ENCODE measurements at places on chromosomes 4 and X.

GRCh38 chrX:110026099-110026844 is 23.4 kb downstream of the TMEM164 start:
- H3K4me3 ChIP-seq = no peak overlapping the region
- H3K36me3 ChIP-seq = no peaks in the 10 kb centered on the region
- H3K27me3 ChIP-seq = no peaks in the 10 kb centered on the region
- no peak overlapping the region for H3K27ac ChIP-seq

GRCh38 chr4:102641793-102642192 is 119.0 kb downstream of the MANBA start:
- no peak for DNase-seq
- H3K27ac ChIP-seq = no peak overlapping the region
- H3K36me3 ChIP-seq = peaks cover 8% of the 10 kb centered on the region
- no peaks in the 10 kb centered on the region for H3K27me3 ChIP-seq

GRCh38 chr4:127103681-127104115 is 529.1 kb upstream of the INTU start:
- no peak overlapping the region for H3K4me3 ChIP-seq
- no peaks in the 10 kb centered on the region for H3K27me3 ChIP-seq
- no peaks in the 10 kb centered on the region for H3K4me1 ChIP-seq
- DNase-seq = no peak
- no peak overlapping the region for H3K27ac ChIP-seq
- H3K36me3 ChIP-seq = no peaks in the 10 kb centered on the region

GRCh38 chr4:12293906-12294525 is 865.3 kb upstream of the HS3ST1 start:
- no peak overlapping the region for H3K27ac ChIP-seq
- DNase-seq = no peak
- H3K36me3 ChIP-seq = no peaks in the 10 kb centered on the region
- H3K4me3 ChIP-seq = no peak overlapping the region
- H3K27me3 ChIP-seq = no peaks in the 10 kb centered on the region

- no peaks in the 10 kb centered on the region for H3K4me1 ChIP-seq
- H3K4me3 ChIP-seq = no peak overlapping the region
- DNase-seq = no peak
- peaks cover 3% of the 10 kb centered on the region for H3K36me3 ChIP-seq
- peaks cover 39% of the 10 kb centered on the region for H3K27me3 ChIP-seq
- H3K27ac ChIP-seq = no peak overlapping the region
Measured at GRCh38 chr4:150080875-150081274, 2.6 kb downstream of the DCLK2 start.

- no peaks in the 10 kb centered on the region for H3K4me1 ChIP-seq
- H3K4me3 ChIP-seq = no peak overlapping the region
- H3K27me3 ChIP-seq = no peaks in the 10 kb centered on the region
- DNase-seq = no peak
- H3K27ac ChIP-seq = no peak overlapping the region
Measured at GRCh38 chr4:188439641-188440311, 300.5 kb downstream of the TRIML1 start.

- H3K4me3 ChIP-seq = no peak overlapping the region
- no peaks in the 10 kb centered on the region for H3K36me3 ChIP-seq
- DNase-seq = no peak
- no peaks in the 10 kb centered on the region for H3K27me3 ChIP-seq
- H3K4me1 ChIP-seq = no peaks in the 10 kb centered on the region
- H3K27ac ChIP-seq = peak overlapping the region; percentile 12
Measured at GRCh38 chr4:14842964-14843630, 159.2 kb upstream of the CPEB2 start.

GRCh38 chrX:69311936-69312670 is 146.8 kb upstream of the PJA1 start:
- no peak overlapping the region for H3K27ac ChIP-seq
- no peak overlapping the region for H3K4me3 ChIP-seq
- no peaks in the 10 kb centered on the region for H3K36me3 ChIP-seq
- DNase-seq = no peak

DNA sequence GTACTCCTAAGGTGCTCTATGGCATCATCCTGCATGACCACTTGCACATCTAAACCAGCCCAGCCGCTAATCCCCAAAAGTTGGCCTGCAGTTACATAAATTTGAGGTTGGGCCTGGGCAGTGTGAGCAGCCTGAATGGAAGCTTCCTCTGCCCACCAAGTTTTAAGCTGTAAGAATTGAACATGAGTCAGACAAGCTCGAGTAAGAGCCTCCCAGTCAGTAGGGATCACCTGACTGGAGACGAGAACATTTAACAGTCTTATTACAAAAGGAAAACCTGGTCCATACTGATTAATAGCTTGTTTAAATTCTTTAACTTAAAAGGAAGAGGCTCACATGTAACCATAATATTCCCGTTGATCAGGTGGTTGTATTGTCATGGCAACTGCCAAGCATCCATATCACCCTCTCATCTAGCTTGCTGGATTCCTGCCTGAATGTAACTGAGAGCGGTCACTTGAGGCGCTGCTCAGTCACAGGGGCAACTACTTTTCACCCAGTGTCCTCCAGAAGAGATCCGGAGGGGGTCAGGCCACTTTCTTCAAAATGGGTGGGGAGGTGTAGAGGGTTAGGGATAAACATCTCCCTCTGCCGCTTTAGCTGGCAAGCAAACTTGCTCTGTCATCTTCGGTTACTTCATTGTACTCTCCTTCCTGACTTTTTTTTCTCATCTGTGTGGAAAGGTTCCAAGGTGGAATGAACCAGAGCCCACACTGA is 56.6 kb upstream of the WDR1 start:
- H3K27me3 ChIP-seq = peaks cover 4% of the 10 kb centered on the region
- DNase-seq = no peak
- peaks cover 3% of the 10 kb centered on the region for H3K4me1 ChIP-seq
- H3K27ac ChIP-seq = no peak overlapping the region

- no peaks in the 10 kb centered on the region for H3K36me3 ChIP-seq
- H3K27me3 ChIP-seq = peaks cover 7% of the 10 kb centered on the region
- no peak overlapping the region for H3K27ac ChIP-seq
- no peaks in the 10 kb centered on the region for H3K4me1 ChIP-seq
- DNase-seq = no peak
- no peak overlapping the region for H3K4me3 ChIP-seq
Measured at GRCh38 chr4:78179196-78179595, 122.1 kb downstream of the FRAS1 start.

GRCh38 chrX:41276661-41277506 is 57.1 kb upstream of the DDX3X start:
- H3K36me3 ChIP-seq = no peaks in the 10 kb centered on the region
- DNase-seq = no peak
- H3K27me3 ChIP-seq = no peaks in the 10 kb centered on the region
- no peaks in the 10 kb centered on the region for H3K4me1 ChIP-seq
- peak overlapping the region; percentile 86 for H3K4me3 ChIP-seq

GRCh38 chr4:119034276-119035008 is 101.2 kb upstream of the MYOZ2 start:
- H3K4me1 ChIP-seq = no peaks in the 10 kb centered on the region
- H3K4me3 ChIP-seq = no peak overlapping the region
- H3K27ac ChIP-seq = no peak overlapping the region
- peaks cover 15% of the 10 kb centered on the region for H3K27me3 ChIP-seq
- H3K36me3 ChIP-seq = peaks cover 9% of the 10 kb centered on the region
- no peak for DNase-seq

GRCh38 chr4:91032725-91033445 is 905.7 kb downstream of the CCSER1 start:
- H3K27me3 ChIP-seq = no peaks in the 10 kb centered on the region
- H3K27ac ChIP-seq = no peak overlapping the region
- no peaks in the 10 kb centered on the region for H3K4me1 ChIP-seq
- H3K4me3 ChIP-seq = no peak overlapping the region

DNA sequence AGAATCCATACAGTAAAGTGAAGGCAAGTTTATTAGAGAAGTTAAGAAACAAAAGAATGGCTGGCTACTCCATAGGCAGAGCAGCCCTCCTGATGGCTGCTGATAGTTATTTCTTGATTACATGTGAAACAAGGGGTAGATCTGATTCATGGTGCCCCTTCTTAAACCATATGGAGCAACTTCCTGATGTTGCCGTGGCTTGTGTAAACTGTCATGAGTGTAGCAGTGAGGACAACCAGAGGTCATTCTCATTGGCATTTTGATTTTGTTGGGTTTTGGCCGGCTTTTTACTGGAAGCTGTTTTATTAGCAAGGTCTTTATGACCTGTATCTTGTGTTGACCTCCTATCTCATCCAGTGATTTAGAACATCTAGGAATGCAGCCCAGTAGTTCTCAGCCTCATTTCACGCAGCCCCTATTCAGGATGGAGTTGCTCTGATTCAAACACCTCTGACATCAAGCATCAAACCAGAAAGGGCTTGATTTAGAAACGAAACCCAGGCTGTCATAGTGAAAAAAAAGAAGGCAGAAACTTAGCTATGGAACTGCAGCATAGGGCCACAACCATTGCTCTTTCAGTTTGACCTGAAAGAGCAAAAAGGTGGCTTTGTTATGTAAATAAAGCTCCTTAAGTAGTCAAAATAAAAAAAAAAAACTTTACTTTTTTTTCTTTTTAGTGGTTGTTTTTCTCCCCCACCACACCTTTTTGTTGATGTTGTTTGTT is 37.8 kb downstream of the SPCS3 start:
- no peaks in the 10 kb centered on the region for H3K4me1 ChIP-seq
- H3K27me3 ChIP-seq = no peaks in the 10 kb centered on the region
- no peak overlapping the region for H3K27ac ChIP-seq
- H3K36me3 ChIP-seq = no peaks in the 10 kb centered on the region
- DNase-seq = no peak
- H3K4me3 ChIP-seq = no peak overlapping the region

GRCh38 chr4:10299601-10300000 is 157.6 kb downstream of the ZNF518B start:
- H3K27me3 ChIP-seq = peaks cover 23% of the 10 kb centered on the region
- DNase-seq = no peak
- peaks cover 3% of the 10 kb centered on the region for H3K4me1 ChIP-seq
- H3K36me3 ChIP-seq = peaks cover 2% of the 10 kb centered on the region
- no peak overlapping the region for H3K27ac ChIP-seq

GRCh38 chrX:26146024-26146423 is 7.9 kb downstream of the MAGEB18 start:
- DNase-seq = no peak
- no peaks in the 10 kb centered on the region for H3K4me1 ChIP-seq
- H3K36me3 ChIP-seq = no peaks in the 10 kb centered on the region
- no peak overlapping the region for H3K27ac ChIP-seq

DNA sequence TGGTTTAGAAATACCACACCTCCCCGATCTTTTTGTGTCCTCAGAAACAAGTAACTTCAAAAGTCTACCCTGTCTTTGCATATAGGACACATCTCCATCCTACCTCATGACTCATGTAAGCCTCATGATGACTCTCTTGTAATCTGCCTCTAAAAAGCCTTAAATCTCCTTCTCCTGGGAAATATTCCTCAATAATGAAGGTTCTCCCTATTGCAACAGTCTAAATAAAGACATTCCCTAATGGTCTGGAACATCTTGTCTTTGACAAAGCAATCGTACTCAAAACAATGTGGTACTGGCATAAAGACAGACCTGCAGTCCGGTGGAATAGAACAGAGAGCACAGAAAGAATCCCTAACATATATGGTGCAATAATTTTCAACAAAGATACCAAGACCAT is 257.7 kb downstream of the OPHN1 start:
- H3K27me3 ChIP-seq = no peaks in the 10 kb centered on the region
- DNase-seq = no peak
- no peaks in the 10 kb centered on the region for H3K36me3 ChIP-seq
- H3K4me3 ChIP-seq = no peak overlapping the region
- no peak overlapping the region for H3K27ac ChIP-seq

- H3K27me3 ChIP-seq = no peaks in the 10 kb centered on the region
- H3K4me3 ChIP-seq = no peak overlapping the region
- no peaks in the 10 kb centered on the region for H3K36me3 ChIP-seq
- H3K4me1 ChIP-seq = no peaks in the 10 kb centered on the region
Measured at GRCh38 chr4:133424605-133425004, 275.5 kb downstream of the PCDH10 start.

GRCh38 chrX:129755779-129756650 is 17.2 kb downstream of the XPNPEP2 start:
- H3K27me3 ChIP-seq = no peaks in the 10 kb centered on the region
- no peaks in the 10 kb centered on the region for H3K36me3 ChIP-seq
- peak overlapping the region; percentile 72 for H3K4me3 ChIP-seq
- peaks cover 33% of the 10 kb centered on the region for H3K4me1 ChIP-seq
- H3K27ac ChIP-seq = peak overlapping the region; percentile 83

GRCh38 chrX:74232859-74233258 is 71.1 kb upstream of the ZCCHC13 start:
- H3K27ac ChIP-seq = no peak overlapping the region
- no peaks in the 10 kb centered on the region for H3K36me3 ChIP-seq
- DNase-seq = no peak
- H3K27me3 ChIP-seq = no peaks in the 10 kb centered on the region
- H3K4me1 ChIP-seq = peaks cover 4% of the 10 kb centered on the region

DNA sequence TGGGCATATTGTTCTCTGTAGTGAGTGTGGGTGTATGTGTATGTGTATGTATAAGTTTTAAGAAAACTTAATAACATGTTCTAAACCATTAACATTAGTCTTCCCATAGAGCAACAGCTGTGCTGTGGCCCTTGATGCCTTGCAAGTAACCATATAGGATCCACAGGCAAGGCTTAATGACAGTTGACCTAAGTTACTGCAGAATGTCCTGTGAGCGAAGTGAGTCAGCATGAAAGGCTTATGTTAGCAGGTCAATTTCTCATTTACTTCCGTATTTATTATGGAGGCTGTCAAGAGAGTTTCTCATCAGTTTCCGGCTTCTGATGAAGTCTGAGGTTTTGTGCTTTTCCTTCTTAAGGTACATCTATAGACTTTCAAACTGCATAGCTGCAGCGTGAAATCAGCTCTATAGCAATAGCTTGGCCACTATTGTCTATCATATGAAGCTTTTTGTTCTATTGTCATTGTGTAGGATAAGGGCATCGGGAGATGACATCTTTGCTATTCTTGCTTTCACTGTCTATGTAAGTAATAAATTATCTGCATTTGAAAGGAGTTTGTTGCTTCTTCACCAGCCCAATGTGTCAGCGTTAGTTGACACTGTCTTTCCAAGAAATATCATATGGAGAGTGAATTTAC is 1153.4 kb upstream of the AGA start:
- H3K4me3 ChIP-seq = no peak overlapping the region
- no peaks in the 10 kb centered on the region for H3K36me3 ChIP-seq
- DNase-seq = no peak
- H3K27me3 ChIP-seq = no peaks in the 10 kb centered on the region
- no peaks in the 10 kb centered on the region for H3K4me1 ChIP-seq
- H3K27ac ChIP-seq = no peak overlapping the region

- no peak for DNase-seq
- H3K4me1 ChIP-seq = no peaks in the 10 kb centered on the region
- no peaks in the 10 kb centered on the region for H3K36me3 ChIP-seq
Measured at GRCh38 chrX:10939424-10939823, 171.7 kb upstream of the HCCS start.

DNA sequence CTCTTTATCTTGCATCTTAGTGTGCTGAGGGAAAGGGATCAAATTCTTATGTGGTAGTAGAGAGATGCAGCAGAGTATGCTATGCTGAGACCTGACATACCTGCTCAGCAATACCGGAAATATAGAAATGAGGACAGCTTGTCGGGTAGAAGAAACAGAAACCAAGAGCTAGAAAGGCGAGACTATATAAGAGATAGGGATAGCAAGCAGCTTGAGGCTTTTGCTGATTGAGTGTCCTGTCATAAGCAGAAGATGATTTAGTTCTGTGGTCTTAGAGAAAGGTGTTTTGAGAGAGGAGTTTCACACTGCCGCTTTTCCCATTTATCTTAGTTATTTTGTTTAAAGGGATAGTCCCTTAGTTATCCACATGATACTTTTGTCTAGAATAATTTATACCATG is 31.7 kb downstream of the USP9X start:
- H3K27me3 ChIP-seq = no peaks in the 10 kb centered on the region
- H3K4me1 ChIP-seq = peaks cover 30% of the 10 kb centered on the region
- no peak for DNase-seq
- peak overlapping the region; percentile 32 for H3K27ac ChIP-seq
- H3K36me3 ChIP-seq = no peaks in the 10 kb centered on the region

- no peak for DNase-seq
- peaks cover under 1% of the 10 kb centered on the region for H3K4me1 ChIP-seq
- no peaks in the 10 kb centered on the region for H3K27me3 ChIP-seq
Measured at GRCh38 chr4:123701131-123701575, 304.6 kb downstream of the SPRY1 start.
